Effector memory CD8-positive, alpha-beta T cell (primary cell): ENCODE measurements at places on chromosomes 12 and 14.

DNA sequence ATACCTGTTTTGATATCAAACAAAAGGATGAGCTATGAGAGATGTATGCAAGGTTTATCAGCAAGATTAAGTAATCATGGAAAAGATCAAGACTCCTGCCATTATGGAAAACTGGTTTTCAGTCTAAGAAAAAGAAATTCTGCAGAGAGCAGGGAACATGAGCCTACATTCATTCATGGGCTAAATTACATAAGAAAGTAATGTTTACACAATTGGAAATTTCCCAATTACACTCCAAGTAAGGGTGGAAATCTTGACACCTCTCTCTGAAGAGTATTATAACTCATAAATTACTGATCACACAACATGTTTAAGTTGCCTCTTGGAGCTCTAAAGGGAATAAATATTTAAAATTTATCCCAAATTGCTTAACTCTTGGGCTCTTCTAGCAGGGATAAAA is 206.2 kb downstream of the SLC6A15 start:
- no peak for DNase-seq

- DNase-seq, result no peak
Observed at GRCh38 chr12:92464911-92465310, 237.9 kb upstream of the PLEKHG7 start.

- no peak for DNase-seq
Observed at GRCh38 chr12:77031745-77032144, 33.6 kb downstream of the E2F7 start.

DNA sequence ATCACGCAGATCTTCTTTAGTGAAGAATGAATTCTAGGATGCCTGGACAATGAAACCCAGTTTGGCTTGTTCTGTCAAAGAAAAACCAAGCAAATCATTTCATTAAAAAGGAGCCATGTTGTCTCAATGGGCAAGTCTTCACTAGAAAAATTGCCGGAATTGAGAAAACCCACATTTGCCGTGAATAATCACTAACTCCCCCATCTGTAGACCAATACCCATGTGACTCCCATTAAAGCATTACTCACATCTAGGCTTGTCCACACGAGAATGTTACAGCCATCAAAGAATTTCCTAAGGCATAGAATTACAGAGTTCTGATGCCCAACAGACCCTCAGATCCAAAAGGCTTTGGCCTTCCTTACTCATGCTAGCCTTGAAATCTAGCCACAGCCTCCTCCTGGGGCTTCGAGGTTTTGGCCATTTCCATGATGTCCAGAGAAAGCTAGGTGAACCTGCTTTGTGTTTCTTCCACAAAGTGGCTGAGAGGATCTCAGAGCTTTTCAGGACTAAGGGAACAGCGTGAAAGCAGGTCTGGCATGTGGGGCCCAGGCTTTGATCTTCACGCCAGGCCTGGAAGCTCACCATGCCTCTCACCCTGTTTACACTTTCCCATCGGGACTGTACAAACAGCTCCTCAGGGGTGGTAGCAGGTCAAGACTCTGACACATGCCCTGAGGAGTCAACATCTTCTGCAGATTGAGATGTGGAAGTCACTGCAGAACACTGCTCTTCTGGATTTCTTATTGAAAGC is 12.1 kb downstream of the SLC7A8 start:
- no peak for DNase-seq

DNA sequence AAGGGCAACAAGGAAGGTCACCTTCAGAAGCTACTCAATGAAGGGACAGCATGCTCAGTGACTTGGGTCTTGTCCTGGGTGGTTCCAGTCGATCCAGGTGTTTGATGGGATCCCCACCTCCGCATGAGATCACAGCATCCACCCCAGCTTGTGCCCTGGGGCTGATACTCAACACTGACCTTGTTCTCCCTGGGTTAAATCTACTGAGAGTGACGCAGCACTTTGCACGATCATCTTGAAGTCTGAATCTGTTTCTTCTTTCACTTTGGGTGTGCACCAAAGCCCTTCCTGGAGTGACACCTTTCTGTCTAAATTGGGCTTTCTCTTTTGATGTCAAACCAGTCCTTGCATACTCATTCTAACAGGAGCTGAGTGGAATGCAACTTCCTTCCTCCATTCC is 13.8 kb downstream of the NOS1 start:
- no peak for DNase-seq

- no peak for DNase-seq
Observed at GRCh38 chr14:85426068-85426935, 103.6 kb upstream of the FLRT2 start.

DNA sequence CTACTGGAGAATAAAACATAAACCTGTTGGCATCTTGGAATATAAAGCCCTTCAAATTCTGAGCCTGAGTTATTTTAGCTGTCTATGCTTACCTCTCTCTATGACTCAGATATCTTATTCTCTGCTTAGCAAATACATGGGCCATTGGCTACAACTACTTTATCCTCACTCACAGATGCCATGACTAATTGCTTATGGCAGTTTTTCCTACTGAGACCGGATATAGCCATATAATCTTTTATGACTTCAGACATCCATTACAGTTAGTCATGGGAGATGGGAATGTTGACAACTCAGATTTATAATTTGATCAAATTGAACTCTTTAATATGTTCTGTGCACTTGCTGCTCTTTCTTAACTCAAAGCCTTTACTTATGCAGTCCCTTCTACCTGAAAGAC is 502.4 kb upstream of the ATP2B1 start:
- DNase-seq, result no peak

DNA sequence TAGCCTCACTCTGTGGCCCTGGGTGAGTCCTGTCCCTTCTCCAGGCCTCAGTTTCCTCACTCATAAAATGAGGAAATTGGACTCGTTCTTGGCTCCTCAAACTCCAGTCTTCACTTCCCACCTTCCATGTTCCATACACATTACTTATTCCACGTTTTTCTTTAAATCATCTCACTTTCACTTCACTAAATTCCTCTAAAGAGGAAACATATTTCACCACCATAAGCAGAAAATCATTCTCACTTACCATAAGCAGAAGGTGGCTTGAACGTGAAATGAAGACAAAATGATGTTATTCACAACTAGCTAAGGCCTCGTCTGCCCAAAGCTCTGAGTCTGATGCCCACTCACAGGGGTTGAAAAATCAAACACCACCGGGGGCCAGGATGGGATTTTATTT is 278.3 kb downstream of the ADGRD1 start:
- DNase-seq, result no peak

DNA sequence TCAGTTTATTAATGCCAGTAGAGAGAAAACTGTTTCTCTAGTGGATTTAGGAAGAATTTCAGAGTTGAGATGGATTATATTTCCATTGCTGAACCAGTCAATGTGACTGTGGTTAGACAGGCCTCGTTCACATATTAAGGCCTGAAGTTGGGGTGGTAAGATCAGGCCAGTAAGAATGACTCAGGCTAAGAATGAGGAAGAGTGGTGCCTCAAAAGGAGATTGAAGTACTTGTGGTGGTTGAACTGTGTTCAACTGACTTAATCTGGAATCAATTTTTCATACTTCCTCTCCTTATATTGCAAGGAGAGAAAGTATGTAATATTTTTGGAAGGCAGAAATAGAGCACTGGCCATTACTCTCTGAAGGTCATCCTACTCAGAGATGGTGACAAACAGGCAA is 37.8 kb upstream of the ATF7IP start:
- no peak for DNase-seq

DNA sequence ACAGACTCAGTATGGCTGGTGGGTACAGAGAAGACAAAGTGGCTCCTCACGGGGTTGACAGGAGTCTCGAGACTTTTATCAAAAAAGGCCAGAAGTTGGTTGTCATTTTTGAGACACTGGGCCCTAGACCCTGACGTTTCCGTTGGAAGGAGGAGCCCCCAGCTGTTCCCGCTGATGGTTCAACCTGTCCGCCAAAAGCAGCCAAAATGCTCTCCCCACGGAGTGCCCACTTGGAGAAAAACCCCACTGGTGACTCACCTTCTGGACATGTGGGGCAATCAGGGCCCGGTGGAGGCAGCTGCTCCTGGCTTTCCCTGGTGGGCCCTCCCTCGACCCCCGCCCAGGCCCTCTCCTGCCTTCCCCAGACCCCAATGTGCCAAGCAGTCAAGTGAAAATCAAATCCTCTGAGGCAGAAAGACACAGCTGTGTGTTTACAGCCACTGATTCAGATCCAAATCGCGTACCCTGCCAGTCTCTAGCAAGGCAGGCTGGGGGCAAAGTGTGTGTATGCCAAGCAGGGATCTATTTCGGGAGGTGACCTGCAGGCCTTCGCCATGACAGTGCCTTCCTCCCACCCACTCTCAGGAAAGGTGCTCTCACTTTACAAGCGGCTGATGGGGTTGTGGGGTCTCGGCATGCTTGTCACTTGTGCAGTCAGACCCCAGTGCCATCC is 347.4 kb downstream of the DPF3 start:
- DNase-seq, result no peak

GRCh38 chr12:121467638-121468498 is 68.0 kb downstream of the RNF34 start:
- no peak for DNase-seq

DNA sequence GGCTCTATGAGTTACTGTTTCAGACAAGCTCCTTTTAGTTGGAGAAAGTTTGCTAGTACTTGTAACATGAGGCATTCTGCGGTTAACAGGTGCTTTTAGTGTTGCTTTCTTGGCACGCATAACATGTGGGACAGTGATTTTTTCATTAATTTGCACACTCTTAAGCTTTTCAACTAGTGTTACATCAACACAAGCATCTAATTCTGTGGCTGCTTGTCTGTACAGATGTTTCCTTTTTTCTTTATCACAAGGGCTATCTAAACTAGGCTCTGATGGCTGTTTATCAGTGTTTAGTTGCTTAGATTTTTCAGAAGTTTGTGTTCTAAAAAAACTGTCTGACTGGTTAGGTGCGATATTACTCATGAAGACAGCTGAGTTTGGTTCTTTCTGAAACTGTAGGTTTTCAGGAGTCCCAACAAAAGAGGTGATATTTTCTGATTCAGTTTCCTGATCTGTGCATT is 120.1 kb downstream of the RALGAPA1 start:
- DNase-seq, result no peak

GRCh38 chr12:106300761-106301160 is 1.8 kb upstream of the TCP11L2 start:
- no peak for DNase-seq

GRCh38 chr14:53951627-53952303 is 4.9 kb downstream of the BMP4 start:
- no peak for DNase-seq

- DNase-seq, result no peak
Observed at GRCh38 chr12:49227713-49228112, 37.2 kb upstream of the TUBA1C start.

DNA sequence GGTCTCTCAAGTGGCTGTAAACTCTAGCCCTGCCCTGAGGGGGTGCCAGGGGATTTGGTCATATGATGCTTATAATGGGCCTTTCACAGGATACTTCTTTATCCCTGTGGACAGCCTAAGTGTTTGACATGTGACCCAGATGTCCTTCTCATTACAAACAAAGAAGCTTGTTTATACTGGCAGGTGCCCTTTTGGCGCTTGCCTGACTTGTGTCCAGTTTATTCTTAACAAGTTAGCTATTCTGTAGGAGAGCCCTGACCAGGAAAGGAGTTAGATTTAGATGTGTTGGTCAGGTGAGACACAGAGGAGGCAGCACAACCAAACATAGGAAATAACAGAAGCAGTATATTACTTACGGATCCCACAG is 51.9 kb downstream of the CCDC91 start:
- no peak for DNase-seq

DNA sequence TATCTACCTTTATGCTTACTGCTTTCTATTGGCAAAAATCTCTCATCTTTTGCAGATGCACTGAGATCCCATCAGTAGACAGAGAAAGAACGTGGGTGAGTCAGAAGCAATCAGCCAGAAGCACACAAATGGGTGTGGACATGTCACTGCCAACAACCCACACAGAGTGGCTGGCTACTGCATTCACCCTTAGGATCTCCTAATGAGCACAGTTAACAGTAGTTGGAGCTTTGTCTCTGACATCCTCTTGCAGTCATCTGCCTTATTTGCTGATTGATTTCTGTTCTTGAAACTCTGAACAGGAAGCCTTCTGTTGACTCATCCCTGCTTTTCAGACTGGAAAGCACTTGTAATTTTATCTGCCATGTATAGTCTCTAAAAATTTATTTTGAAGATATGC is 117.2 kb downstream of the RGS6 start:
- DNase-seq, result no peak

DNA sequence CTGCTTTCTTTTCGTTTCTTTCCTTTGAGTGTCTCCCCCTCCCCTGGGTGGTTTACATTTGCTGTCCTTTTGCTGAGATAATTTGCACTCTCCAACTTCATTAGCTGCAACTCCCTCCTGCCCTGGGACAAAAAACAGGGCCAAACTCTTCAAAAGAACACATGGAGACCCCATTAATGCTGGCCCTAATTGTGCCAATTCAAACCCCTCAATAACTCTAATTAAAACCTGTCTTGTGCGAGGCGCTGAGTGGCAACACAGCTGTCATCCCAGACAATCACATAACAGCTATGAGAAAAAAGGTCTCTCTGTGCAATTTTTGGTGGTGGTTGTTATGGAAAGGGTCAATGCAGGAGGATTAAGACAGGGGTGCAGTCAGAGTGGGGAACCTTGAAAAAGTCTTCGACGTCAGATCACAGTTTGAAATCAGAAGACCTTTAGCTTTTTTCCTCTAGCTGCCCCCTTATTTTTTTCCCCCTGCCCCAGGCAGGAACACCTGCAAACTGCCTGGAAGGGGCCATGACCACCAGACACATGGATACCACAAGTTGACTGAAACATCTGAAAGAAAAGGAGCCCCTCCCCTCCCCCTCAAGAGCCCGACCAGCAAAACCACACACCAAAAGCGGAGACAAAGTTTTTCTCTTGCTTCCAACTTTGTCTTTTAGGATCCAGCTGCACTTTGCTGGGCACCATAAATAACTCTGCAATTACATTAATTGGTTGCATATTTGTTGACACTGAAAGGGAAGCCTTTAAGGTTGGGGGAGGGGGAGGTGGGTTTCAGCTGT is 26.5 kb upstream of the SMOC1 start:
- DNase-seq, result no peak

DNA sequence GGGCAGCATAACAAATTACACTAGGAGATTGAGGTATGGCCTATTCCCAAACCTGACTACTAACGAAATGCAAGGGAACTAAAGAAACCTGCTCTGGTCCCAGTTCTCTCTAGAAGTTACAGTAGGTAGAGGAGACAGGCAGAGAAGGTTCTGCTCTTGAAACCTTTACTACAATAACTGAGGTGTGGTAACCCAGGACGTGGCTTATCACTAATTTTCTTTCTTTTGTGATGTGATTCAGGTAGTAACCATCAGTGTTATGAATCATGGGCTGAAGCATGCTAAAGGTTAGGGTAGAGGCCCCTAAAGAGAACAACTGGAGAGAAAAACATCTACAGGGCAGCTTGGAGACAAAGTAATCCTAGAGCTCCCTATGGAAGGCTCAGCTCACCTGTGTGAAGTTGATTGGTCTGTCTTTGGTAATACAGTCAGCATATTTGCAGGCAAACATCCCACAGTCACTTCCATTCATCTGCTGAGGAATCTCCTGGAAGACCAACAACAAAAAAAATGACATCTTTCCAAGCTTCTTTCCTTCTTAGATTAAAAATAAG is 41.8 kb upstream of the COL2A1 start:
- no peak for DNase-seq
